SW 1271 (cell line): ENCODE measurements at places on chromosomes 11 and 22.

DNA sequence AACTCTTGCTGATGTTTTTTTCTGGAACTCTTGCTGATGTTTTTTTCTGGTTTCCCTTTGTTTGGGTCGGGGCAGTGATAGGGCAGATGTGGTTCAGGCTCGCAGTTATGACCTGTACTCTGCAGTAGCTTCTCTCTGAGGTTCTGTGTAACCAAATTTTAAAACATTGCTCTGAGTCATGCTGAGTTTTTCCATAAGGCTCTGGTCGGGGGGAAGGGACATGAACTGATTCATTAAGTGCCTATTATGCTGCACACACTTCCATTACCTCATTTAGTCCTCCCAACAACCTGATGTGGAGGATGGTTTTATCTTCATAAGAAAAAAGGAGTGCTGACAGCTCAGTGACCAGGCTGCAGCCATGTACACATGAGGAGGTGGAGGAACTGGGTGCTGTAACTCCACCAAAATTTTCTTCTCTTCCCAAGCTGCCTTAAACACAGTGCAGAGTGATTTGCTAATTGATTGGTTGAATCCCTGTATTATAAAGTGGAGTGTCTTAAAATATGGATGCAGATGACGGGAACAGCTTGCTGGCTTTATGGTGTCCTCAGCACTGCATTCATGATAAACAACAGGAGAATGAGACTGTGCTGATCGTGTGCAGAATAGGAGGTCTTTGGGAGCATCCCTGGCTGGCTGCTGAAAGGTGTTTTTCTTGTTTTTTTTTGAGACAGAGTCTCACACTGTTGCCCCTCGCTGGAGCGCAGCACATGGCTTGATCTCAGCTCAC is 19.1 kb downstream of the TNRC6B start:
- no peak for DNase-seq

DNA sequence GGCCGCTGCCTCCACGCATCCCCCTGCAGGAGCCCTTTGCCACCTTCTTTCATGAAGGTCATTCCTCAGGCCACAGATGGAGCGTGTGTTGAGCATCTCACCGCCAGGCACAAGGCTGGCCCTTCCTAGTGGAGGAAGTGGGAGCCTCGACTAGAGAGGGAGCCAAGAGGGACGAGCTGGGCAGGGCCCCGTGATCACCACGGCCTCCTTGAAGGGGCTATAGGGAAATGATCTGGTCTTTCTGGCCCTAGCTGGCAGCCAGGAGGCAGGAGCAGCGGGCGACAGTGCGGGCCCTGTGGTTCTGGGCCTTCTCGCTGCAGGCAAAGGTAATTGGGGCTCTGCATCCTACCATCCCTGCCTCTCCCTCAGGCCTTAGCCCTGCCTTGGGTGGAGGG is 49.1 kb downstream of the PISD start:
- DNase-seq = no peak

DNA sequence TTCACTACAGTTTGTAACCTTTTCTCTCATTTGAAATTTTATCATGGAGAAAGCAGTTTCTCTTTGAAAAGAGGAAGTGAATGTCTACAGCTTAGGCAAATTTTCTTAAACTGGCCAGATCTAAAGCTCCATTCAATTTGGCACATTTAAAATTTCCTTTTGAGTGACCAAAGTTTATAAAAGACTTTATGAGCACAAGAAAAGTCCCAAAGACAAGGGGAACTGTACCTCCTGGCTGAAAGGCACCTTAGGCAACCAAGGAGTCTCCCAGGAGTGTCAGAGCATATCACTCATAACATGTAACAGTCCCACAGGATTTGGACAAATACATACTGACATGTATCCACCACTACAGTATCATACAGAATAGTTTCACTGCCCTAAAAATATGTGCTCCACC is 41.3 kb downstream of the NARS2 start:
- no peak for DNase-seq

DNA sequence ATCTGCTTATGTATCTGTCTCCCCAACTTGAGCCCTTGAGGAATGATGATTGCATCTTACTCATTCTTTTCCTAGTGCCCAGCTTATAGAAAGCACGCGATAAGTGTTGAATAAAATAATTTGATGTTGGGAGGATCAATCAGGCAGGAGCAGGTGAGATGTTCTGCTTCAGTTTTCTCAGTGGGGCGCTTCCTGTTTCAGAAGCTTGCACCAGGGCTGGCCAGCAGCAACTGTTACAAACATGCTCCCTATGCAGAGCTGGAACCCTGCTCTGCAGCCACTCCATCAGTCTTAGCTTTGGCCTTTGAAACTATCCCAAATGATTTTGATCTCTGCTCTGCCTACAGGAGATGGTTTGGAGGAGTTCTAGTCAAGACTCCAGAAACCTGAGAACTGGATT is 3.9 kb downstream of the ENDOD1 start:
- DNase-seq = no peak

- no peak for DNase-seq
Measured at GRCh38 chr11:62921573-62922188, 518 bp upstream of the CHRM1 start.

- DNase-seq = no peak
Measured at GRCh38 chr22:49325531-49326395, 501.9 kb downstream of the BRD1 start.

DNA sequence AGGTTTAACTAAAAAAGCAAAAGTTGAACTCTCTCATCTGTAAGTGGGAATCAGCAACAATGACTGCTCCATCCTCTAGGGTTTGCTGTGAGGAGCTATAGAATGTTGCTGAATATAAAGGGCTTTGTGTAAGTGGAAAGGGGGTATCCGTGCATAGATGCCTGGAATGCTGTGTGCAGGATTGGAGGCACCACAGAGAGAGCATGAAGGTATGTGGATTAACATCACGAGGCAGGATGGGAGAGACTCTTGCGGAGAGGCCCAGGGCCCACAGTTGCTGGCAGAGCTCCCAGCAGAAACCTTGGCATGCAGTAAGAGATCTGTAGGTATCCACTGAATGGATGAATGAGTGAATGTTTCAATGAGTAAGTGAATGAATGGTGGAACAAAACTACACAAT is 298.7 kb upstream of the DDI1 start:
- no peak for DNase-seq

DNA sequence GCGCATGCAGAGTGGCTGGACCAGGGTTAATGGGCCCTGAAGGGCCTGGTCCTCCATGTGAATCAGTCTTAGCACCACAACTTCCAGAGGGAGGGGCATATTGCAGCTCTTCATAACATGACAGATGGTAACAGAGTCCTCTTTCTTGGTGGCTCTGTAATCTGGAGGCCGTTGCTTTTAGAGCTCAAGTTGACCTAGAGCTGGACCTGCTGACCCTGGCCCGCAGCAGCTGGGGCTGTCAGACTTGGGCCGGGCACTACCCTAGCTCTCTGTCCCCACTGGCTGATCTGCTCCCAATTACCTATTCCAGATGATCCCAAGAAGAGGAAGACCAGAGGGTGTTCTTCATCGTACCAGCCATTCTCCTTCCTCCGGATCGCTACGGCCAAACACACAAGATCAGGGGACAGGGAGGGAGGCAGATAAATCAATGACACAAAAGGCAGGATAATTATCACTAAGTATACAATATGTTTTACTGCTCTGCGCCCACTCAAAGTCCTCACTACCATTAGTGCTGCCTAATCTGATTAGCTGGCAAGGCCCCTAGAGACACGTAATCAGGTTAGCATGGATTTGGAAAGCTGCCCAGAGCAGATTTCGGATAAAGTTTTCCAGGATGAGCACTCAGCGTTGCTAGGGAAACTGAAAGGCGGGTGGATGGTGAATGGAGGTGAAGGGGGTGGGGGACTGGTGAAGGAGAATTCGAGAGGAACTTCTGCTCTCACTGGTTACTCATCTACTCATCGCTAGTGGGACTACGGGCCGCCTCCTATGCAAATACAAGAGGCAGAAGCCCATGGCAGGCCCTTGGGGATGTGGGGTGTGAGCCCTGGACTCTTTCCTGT is 64.5 kb upstream of the PHOX2A start:
- DNase-seq = no peak

GRCh38 chr11:34148504-34149165 is 43.2 kb downstream of the NAT10 start:
- DNase-seq = no peak
